ENCODE measurements at places on chromosomes 1 and 21.

DNA sequence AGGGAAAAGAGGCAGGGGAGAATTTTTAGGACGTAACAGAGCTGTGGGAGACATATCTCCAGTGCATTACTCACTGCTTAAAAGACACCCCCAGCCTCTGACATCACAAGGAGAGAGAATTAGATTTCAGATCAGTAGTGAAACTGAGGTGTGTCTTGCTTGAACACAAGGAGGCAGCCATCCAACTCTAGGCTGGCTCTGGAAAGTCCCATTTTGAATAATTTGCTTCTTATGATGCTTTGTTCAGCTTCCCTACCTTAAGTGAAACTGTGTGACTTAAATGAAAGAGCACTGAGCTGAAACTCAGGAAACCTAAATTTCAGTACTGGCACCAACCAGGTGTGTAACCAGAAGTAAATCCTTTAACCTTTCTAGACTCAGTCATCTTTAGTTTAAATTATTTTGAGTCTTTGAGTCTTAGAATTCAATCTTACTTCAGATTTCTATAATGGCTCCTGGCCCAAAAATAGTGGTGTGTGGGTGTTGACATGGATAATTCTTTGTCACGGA lies 251.6 kb upstream of the SGIP1 start:
- peak; percentile 38 for DNase-seq

GRCh38 chr1:206941766-206942418 lies 4.4 kb downstream of the PIGR start:
- no peak for DNase-seq

DNA sequence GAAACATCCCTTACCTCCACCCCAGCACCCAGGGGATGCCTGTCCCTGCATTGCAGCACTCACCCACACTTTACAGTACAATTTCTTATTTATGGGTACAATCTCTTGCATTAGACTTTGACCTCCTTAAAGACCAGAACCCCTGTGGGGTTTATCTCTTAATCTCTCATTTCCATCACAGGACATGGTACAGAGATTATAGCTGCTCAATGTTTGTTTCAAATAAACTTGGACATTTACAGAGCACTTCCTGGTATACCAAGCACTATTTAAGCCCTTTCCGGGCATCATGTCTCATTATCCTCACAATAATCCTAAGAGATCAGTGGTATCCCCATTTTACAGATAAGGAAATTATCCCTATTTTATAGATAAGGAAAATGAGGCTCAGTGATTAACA lies 31.9 kb downstream of the FYB2 start:
- no peak for DNase-seq

- no peak for DNase-seq
These were observed 6.0 kb downstream of the RAVER2 start for GRCh38 chr1:64750875-64751274.

DNA sequence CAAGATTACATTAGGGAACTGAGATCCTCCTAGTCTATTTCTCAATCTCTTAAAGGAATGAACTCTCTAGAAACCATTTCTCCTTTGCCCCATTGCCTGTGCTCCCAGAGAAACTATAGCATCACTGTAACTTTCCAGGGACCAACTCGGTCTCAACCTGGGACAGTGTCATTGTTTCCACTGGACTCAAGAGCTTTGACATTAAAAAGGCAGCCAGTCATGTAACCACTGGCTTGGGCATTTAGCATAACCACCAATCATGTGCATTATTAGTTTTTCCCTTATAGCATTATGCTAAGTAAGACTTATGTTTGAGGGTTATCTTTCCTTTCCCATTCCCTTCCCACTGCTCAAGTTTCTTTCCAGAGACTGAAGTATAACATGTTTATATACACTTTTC lies 18.2 kb downstream of the TEX38 start:
- no peak for DNase-seq

DNA sequence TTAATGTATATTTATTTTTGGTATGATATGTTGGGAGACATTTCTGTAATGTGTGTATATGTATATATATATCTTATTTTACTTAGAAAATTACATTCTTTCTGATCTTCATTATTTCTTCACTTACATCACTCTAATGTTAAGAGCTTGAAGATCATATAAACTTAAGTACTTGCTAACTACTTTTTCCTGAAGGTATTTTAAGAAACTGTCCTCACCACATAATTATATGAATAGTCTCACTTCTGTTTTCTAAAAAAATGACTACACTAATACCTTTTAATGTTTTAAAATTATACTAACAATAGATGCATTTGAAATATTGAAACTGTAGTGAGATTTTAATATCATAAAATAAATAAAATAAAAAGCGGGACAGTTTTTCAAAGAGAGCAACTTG lies 377.1 kb downstream of the LRRIQ3 start:
- DNase-seq = no peak

DNA sequence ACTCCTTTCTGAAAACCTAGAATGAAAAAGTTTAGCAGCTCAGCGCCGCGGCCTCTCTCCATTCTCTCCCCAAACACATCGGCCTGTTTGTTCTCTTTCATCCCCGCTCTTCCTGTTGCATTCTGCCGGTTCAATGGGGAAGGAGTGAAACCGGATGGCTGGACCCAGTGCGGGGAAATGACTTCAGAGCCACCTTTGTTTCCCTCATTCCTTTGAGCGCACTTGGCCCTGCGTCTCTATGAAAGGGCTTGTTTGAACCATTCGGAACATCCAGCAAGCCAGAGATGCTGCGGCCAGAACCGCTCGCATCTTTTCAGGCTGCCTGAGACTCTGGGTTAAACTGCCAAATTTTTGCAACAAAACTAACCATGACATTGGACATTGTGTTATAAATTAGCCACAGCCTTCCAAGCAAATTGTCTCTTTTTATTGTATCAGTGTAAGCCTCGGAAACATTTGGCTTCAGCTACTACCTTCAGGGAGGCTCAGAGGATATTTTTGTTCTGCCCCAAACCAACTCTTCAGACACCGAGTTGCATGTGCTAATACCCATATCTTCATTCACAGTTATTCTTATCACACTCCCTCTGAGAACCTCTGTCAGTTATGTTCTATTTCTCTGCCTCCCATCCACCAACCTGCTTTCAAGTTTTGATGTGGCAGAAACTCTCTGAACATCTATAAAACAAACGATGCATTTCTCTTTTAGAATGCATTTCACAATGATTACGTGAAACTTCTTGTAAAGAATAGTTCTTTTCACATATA lies 5.1 kb upstream of the OLIG1 start:
- no peak for DNase-seq

DNA sequence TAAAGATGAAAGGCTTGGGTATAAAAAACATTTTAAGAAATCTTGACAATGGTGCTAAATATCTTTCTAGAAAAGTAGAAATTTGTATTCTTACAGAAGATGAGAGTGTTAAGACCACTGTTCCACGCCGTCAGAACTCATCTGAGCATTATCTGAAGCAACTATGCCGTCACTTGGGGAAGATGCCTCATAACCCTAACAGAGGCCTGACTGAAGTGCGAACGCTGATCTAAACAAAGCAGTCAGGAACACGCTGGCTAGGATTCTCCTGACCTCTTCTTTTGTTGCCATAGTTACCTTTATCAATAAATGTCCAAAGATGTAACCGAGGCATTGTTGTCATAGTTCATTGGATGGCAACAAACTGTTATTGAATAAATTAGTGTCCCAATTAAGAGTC lies 612.4 kb downstream of the LTN1 start:
- DNase-seq = no peak

- DNase-seq = no peak
These were observed 570.2 kb upstream of the BEND5 start for GRCh38 chr1:49346767-49347349.

- DNase-seq = no peak
These were observed 139.7 kb downstream of the CYYR1 start for GRCh38 chr21:26433386-26433785.

GRCh38 chr1:44587796-44588460 lies 86.4 kb downstream of the TMEM53 start:
- no peak for DNase-seq

GRCh38 chr1:201457508-201457960 lies 11.5 kb downstream of the PHLDA3 start:
- no peak for DNase-seq

Data from activated CD4-positive, alpha-beta T cell treated with anti-CD3 and anti-CD28 coated beads, Interleukin-2, amount 50 U/mL, for 1 hour (primary cell).